ENCODE measurements at places on chromosomes 4 and X. TPM values are rescaled to one million over a fixed set of nuclear protein-coding genes. Genes with fewer than 3 reads are reported as not detected.

- H3K4me3 ChIP-seq = no peak overlapping the region
- peaks cover 65% of the 10 kb centered on the region for H3K4me1 ChIP-seq
- no peaks in the 10 kb centered on the region for H3K36me3 ChIP-seq
- no peaks in the 10 kb centered on the region for H3K27me3 ChIP-seq
Observed at GRCh38 chr4:143353797-143354196, 17.1 kb downstream of the GAB1 start.

- no peaks in the 10 kb centered on the region for H3K36me3 ChIP-seq
- H3K27me3 ChIP-seq = no peaks in the 10 kb centered on the region
- H3K4me3 ChIP-seq = peak within 1 kb of the TSS; percentile 23
- peak; percentile 72 for DNase-seq
Observed at GRCh38 chrX:107825698-107826237, at the start of gene MID2. Gene MID2, plus strand, starts transcription at chrX:107825866. Its CDS starts 561 bp downstream, at chrX:107826427.

The HMX1 gene
- total RNA-seq = not detected

The SAGE1 gene
- 0.47 TPM for total RNA-seq

DNA sequence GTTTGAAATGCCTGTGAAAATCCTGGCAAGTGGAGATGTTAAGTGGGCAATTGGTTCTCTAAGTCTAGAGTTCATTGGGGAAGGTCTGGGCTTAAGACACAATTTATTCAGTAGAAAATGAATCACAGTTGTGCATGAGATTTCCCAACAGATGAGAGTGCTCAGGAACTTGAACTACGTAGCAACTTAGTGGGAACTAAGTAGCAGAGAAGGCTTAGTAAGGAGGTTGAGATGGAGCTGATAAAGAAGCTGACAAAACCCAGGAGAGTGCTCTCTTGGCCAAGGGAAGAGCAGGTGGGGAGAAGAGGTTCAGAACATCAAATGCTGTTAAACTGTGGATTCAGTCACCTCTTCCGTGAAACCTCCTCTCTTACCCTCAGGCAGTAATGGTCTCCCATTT, 33.0 kb downstream of the AFF1 start:
- no peaks in the 10 kb centered on the region for H3K27me3 ChIP-seq
- peaks cover 22% of the 10 kb centered on the region for H3K4me1 ChIP-seq
- no peak overlapping the region for H3K27ac ChIP-seq
- DNase-seq = no peak
- H3K4me3 ChIP-seq = no peak overlapping the region

Measured in pancreas (tissue), 10 donors.